ENCODE measurements at places on chromosomes 1 and 21. TPM values are rescaled to one million over a fixed set of nuclear protein-coding genes. Genes with fewer than 3 reads are reported as not detected.

DNA sequence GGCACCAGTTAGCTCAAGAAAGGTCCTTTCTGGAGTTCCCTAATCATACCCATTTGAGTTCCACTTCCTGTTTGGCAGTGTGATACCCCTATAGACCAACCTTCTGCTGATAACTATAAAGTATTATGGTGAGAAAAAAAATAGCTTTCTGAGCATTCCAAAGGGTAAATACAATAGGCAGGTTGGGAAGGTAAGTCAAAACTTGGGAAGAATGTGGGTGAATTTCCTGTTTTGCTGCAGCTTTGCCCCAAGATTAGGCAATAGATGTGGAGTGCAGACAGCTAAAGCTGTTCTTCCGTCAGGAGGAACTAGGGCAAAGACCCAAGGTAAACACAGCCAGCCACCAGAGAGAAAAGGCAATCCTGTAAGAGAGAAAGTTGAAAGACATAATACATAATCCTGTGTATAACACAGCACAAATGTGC lies 49.9 kb upstream of the GUCA2A start:
- DNase-seq: no peak

DNA sequence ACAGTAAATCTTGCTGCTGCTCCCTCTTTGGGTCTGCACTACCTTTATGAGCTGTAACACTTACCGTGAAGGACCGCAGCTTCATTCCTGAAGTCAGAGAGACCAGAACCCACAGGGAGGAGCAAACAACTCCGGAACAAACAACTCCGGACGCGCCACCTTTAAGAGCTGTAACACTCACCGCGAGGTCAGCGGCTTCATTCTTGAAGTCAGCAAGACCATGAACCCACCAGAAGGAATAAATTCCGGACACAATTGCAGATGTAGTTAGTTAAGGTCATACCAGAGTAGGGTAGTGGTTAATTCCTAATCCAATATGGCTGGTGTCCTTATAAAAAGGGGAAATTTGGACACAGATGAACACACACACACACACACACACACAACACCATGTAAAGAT lies 37.7 kb downstream of the VTCN1 start:
- no peak for DNase-seq

SEC16B gene
- 7.4 TPM for total RNA-seq

DNA sequence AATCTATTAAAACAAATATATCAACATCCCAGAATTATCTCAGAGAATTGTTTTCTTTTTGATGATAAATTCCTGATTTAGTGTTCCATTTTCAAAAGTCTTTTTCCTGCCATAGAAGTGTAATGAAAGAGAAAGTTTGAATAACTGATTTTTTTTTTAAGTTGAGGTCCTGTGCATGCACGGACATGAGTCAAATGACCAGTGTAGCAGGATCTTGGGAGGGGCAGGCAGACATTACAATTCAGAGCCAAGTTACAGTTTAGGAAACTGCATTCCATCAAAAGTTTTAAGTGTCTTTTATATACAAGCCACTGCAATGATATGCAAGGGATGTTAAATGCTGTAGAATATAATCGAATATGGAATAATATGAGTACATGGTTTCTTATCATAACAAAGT lies 227.5 kb downstream of the HMCN1 start:
- peak; percentile 55 for DNase-seq

ARHGAP29 gene
- total RNA-seq: 29.1 TPM

DNA sequence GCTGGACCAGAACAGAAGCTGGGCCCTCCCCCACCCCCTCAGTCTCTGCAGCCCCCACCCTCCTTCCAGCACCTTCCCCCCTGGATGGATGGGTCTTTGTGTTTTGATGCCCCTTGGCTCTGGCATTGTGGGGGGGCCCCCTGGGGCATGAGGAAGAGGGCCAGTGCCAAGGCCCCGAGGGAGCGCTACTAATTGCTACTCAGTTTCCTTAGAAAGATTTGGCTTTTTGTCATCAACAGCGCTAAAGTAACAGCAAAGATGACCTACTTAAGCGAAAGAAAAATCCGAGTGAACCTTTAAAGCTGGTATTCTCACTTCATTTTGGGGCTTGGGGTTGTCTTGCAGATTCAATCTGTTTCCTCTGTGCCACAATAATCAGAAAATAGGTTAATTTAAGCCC lies 63.5 kb downstream of the SKI start:
- DNase-seq: no peak

ZFP69 gene
- 4.0 TPM for total RNA-seq

- no peak for DNase-seq
Observed at GRCh38 chr1:117673405-117673804, 67.6 kb downstream of the TENT5C start.

GRCh38 chr1:78730054-78730453 lies 80.4 kb downstream of the IFI44 start:
- DNase-seq: no peak

SPRR1A gene
- total RNA-seq: not detected

DNA sequence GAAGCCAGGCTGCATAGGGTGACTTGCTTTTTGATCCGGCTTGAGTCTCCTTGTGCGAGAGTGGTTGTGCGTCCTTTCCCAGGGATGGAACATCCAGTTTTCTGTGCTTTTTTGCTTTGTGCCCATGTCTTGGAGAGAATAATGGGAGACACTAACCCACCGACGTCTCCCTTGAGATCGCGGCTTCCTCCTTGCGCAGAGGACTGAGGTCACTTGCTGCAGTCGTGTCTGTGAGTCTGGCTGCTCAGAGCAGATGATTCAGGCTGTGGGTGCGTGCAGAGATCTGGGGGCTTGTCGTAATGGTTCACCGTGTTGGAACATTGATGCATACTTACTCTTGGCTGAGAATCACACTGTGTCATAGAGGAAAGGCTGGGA lies 164.5 kb upstream of the CACNA1E start:
- DNase-seq: no peak

- no peak for DNase-seq
Observed at GRCh38 chr1:198925567-198925966, 286.7 kb downstream of the PTPRC start.
